ENCODE measurements at places on chromosomes 12 and 14. TPM values are rescaled to one million over a fixed set of nuclear protein-coding genes. Genes with fewer than 3 reads are reported as not detected.

HCAR3 gene
- not detected for total RNA-seq

STYK1 gene
- 4.7 TPM for total RNA-seq

KRT78 gene
- not detected for total RNA-seq

PAX9 gene
- total RNA-seq: not detected

SLC25A47 gene
- not detected for total RNA-seq
